ENCODE measurements at places on chromosomes 7 and 10.

- DNase-seq = no peak
Observed at GRCh38 chr10:3761021-3761686, 23.9 kb downstream of the KLF6 start.

DNA sequence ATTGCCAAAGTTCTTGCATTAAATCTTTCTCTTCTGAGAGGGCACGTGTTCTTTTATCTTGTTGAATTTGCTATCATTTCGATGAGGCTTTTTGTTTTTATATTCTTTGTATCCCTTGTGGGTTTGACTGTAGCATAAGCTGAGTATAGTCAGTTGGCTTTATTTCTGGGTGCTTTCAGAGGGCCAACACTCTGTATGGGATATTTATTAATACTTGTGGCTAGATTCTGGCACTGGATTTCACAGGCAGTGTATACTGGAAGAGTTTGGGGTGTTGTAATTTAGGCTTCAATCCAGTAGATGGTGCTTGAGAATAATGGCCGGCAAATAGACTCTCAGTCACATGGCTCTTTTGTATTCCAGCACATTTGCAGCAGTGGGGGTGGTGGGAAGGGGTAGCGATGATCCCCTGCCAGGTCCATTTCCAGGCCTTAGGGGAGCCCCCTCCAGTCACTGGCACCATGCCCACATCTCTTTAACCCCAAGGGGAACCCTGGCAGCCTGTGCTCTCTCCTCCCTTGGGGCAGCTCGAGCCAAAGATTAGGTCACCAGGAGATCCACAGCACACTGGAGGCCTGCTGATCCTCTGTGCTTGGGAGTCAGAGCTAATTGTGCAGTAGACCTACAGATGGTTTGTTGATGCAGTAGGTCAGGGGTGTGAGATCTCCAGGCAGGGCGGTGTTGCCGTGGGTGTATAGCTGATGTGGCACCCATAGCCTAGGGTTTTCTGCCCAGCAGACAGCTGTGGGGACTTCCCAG is 81.8 kb downstream of the PTPN20 start:
- DNase-seq = peak; percentile 1

- peak; percentile 48 for DNase-seq
Observed at GRCh38 chr7:156722043-156722826, 81.7 kb downstream of the RNF32 start.

GRCh38 chr7:111855842-111856227 is 293.5 kb upstream of the IMMP2L start:
- DNase-seq = no peak

GRCh38 chr7:117750612-117751563 is 122.4 kb downstream of the CTTNBP2 start:
- peak; percentile 95 for DNase-seq

DNA sequence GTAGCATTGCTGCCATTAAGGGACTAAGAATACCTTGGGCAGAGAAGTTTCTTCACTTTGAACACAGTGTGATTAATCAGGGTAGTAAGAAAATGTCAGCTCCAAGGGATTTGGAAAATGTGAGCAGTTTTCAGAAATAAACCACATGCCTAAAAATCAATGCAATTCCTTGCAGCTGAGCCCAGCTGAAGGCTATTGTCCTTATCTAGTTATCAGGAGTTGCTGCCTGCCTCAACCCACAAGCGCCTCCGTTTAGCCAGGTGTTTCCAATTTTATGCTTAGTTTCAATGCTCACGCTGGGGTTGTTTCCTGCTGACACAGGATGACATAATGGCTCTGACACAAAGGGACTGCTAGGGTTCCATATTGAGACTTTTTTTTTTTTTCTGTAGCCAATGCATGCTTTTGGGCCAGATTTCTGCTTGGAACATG is 132.3 kb upstream of the ANK3 start:
- DNase-seq = no peak

DNA sequence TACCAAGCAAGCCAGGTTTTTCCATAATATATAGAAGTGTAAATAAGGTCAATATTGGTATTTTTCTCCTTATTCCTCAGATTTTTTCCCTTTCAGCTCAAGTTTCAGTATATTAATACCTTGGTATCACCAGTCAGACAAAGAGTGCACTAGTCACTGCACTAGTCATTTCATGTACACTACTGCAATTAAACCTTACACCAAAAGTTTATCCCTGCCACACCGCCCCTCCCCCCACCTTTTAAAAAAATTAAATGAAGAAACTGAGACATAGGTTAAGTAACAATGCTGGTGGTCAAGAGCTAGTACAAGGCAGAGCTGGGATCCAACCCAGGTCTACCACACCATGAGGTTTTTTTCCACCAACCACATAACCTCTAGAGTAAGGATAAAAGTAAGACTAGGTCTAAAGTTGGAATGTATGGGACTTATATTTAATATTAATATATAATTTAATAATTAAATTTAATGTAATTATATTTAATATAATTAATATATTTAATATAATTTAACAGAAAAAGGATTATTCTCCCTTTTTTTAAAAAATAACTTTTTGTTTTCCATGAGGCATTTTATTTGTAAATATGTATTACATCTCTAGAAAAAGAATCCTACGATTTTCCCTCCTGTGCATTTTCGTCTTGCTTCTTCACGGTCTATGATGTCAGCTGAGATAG is 68.5 kb downstream of the NT5C2 start:
- DNase-seq = no peak

DNA sequence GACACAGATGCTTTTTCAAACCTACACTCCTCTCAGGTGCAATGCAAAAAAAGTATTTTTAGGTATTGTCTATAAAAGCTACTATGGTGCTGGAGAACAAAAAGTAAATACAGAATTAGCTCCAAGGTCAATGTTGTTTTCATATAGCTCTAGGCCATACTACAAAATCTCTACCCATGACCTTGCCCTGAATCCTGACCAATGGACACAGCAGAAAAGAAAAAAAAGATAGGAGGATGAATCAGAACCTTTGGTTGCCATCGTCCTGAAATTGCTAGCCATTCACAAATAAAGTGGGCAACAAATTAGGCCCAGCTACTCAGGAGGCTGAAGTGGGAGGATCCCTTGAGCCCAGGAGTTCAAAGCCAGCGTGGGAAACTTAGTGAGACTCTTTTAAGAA is 35.2 kb upstream of the RELN start:
- no peak for DNase-seq

DNA sequence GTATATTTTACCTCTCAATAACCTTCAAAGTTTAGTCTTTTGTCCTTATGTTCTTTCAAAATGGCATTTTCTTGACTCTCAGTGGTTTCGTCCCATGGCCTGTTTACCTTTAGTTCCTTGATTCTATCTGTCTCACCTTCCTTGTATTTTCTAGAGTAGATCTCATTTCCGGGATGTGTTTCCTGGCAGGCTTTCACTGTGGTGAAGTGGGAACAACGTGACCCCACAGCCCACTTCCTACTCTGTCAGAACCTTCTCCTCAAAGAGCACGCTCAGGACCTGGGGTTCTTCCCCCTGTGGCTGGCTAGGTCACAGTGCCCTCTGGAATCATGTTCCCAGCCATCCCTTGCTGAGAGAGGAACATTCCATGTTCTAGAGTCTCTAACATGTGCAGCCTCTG is 129.9 kb upstream of the ZNF32 start:
- no peak for DNase-seq

DNA sequence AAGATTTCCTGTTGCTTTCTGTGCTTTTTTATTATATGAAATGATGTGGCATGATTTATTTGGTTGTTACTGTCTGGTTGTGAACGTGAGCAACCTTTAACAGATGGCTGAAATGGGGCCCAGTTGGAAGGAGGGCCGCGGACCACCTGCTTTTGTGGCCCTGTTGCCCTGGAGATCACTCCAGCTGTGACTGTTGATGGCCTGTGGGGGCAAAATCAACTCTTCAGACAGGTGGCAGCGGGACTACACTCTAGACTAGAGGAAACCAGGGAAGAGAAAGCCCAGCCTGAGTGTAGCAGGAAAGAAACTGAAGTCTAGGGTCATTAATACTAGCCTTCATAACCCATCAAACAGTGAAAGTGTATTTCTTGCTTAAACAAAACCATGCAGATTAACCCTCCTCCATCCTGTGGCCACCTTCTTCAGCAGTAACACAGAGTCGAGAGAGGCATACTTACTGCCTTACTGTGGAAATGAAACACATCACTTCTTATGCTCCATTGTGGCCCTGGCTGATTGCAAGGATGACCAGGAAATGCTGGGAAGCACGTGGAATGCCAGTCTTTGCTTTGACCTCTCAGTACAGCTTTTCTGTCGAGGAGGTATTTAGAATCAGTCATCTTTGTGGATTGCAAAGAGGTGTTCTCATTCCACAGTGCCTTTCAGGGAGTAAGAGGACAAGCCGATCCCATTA is 80.5 kb downstream of the CCNY start:
- DNase-seq = peak; percentile 82

DNA sequence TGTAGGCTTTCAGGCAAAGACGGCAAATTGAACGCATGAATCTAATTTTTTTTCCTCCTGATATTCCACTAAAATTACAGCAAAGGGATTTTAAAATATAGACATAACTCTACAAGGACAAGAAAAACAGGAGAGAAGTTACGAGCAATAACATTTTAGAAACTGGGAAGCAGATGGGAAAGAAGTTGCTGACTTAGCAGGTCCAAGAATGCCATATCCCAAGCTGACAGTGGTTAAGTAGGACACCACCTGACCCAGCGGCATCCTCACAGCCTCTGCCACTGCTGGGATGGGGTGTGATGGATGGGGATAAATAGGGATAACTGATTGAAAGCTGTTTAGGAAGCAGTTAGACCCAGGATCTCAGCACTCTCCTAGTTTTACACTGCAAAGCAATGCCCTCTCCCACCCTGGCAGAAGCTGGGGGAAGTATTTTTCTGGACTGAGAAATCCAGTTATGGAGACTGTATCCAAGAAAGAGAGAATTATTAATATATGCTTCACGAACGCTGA is 99.3 kb upstream of the LEP start:
- no peak for DNase-seq

- DNase-seq = no peak
Observed at GRCh38 chr10:102964713-102965112, 46.6 kb downstream of the CNNM2 start.

DNA sequence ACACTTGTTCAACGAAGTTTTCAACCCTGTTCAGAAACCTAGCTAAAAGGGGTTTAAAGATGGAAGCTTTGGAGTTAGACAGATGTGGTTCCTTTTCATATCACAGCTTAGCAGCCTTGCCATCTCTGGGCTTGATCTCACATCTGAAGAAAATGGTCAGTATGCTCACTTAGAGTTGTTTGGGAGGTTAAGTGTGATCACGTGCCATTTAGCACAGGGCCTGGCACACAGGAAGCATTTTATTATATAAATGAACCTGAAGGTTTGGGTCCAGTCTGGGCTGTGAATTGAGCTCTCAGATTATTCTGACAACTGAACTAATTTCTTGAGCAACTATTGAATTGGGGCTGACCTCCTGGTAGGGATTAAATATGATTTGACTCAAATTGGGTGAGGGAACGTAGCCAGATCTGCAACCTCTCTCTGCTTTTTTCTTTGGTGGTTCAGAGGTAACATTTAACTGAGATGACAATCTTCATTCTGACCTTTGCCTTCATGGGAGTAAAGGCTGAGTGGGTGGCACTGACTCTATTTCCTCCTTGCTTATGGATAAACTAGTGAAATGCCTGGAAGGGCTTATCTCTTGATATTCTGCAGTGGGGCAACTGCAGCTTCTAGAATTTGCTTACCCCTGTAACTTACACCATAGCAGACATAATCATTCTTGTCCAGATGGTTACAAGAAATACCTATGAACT is 10.2 kb upstream of the HKDC1 start:
- no peak for DNase-seq

DNA sequence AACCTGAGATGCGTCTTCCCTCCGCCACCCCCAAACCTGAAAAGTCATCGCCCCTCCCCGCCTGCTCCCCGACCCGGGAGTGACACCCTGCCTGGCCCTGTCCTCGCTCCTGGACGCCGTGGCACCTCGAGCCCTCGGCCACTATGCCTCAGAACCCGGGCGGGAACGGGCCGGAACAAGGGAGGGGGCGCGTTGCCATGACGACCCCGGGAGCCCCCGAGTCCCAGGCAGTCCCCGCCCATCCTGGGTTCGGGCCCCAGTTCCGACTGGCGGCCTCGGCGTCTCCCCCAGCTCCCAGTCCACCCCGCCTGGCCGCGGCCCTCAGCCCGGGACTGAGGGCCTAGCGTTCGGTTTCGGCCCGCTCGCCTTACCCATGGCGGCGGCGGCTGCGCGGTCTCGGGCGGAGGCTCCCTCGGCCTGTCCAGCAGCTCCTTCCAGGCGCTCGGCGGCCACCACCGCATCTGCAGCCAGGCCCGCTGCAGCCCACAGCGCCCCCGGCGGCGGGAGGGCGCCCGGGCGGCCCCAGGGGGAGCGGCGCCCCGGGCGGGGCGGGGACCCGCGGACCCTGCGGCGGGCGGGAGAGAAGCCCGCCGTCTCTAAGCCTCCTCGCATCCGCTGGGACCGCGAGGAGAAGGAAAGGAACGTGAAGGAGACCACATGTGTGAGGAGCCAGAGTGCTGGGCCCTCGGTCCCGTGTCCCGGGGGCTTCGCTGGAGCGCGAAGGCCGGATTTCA is at the start of gene RUFY2:
Gene RUFY2 (minus strand): TSS at position 463 of the 734 bp plus-strand sequence. CDS start 88 bp downstream, at position 375.
- peak; percentile 33 for DNase-seq

- DNase-seq = no peak
Observed at GRCh38 chr10:120782336-120782735, 68.8 kb upstream of the WDR11 start.

DNA sequence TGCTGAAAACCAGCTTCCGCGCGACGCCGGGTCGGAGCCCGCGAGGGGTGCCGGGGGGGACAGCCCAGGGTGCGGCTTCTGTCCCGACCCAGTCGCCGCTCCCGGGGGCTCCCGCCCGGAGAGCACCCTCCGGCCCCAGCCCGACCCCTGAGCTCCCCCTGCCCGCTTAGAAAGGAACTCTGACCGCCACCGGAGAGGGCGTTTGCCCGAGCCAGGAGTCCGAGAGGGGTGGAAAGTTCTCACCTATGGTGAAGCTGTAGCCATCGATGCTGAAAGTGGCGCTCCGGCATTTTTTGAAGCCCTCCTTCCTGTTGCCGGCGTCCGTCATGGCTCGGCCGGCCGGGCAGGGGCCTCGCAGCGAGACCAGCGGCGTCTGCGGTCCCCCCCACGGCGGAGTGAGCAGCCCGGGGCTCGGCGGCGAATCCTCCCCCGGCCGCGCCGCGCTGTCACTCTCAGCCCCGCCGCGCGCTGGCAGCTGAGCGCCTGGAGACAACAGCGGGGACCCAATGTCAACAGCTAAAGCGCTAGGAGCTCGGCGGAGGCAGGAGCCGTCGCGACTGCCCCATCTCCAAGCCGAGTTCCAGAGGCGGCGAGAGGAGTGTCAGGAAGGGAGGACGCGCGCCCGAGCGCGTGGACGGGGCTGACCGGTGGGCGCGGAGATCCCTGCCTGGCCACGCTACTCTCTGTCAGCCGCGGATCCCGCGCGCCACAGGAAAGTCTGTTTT is 191.6 kb downstream of the LSM5 start:
- peak; percentile 17 for DNase-seq

GRCh38 chr7:28095231-28095630 is 85.4 kb downstream of the JAZF1 start:
- no peak for DNase-seq

- DNase-seq = no peak
Observed at GRCh38 chr10:10132009-10132408, 885.7 kb upstream of the CELF2 start.

GRCh38 chr10:33460505-33461294 is 126.2 kb upstream of the NRP1 start:
- DNase-seq = no peak
